HS-5 (cell line): ENCODE measurements at places on chromosomes 2 and 18.

GRCh38 chr2:150856596-150857281 is 369.3 kb upstream of the RND3 start:
- no peak for DNase-seq

- no peak for DNase-seq
Observed at GRCh38 chr18:44388329-44388728, 292.4 kb upstream of the SETBP1 start.

GRCh38 chr2:150325656-150326314 is 161.7 kb downstream of the RND3 start:
- DNase-seq: no peak

DNA sequence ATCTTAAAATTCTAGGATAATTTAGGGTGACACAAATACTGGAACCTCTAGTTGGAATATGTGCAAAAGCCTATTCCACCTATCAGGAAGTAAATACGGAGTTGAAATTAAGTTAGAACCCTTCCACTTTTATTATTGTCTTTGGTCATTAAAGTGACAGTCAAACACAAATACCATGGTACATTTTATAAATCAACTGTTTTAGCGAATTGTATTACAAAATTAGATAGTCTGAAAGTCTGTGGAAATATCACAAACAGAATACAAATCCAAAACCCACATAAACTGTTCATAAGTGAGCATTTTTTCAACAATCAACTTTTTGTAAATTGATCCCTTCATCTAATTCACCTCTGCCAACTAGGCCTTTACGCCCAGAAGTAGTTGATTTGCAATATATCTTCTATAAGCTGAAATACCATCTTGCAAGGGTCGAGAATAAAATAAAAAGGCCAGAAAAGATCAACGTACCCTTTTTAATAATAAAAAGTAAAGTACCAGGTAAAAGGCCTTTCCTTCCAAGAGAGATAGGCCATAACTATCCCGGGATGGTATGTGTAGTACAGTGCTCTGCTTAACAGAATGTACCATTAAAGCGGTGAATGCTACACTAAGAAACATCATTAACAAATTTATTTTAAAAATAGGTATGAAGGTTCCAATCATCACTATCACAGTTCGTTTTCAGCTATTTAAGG is 1.3 kb downstream of the USP34 start:
- no peak for DNase-seq

DNA sequence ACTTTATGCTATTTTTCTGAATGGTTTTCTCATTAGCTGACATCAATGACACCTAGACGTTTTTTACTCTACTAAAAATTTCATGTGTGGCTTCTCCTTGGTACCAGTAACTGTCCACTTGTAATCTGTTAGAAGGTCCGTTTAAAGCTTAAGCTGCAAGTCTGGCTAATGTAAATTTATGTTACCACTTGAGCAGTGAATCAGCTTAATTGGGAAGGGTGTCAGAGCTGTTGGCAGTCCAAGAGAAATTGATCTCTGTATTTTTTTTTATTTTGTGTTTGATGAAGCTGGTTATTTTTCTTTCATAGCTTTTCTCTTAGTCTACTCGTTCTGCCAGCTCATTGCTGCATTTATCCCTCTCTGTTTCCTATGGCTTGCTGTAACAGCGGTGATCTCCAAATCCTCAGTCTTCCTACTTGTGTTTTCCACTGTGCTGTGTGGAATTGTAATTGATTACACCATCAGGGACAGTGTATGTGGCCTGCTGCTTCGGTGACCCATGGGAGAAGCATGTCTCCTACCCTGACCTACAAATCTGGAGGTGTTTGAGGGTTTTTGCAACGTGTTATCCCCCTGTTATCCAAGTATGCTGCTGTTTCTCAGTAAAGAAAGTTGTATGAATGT is 724.2 kb upstream of the REG3G start:
- DNase-seq: no peak

DNA sequence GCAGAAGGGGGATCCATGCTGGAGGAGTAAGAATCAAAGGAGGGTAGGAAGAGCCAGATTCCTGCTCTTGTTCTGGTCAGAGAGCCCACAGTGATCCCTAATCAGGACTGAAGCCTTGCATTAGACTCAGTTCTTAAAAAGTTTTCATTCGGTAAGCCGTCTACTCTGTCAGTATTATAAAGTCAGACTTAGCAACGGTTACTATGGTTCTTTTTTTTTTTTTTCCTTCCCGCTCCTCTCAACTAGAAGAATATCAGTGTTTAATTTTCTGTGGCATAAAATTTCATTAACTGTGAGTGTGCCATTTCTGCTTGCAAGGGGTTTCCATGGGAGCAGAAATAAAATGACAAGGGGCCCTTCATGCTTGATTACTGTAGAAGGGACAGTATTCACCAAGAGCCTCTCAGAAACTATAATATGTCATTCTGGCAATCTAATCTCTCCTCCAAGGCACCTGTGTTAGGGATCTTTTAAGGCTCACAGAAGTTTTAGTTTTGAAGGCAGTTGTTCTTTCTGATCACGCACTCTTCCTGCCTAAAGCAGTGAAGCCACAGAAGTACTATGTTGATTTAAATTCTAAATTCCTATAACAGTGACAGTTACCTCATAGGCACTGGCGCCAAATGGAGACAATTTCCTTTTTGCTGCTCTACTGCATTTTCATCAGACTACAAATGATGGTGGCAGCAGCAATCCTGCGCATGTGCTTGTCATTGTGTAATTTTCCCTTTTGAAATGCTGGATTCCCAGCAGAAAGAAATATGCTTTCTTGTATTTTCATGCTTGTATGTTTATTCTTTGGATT is 57.0 kb downstream of the OSBPL6 start:
- no peak for DNase-seq

GRCh38 chr18:24840051-24840450 is 379.6 kb downstream of the HRH4 start:
- DNase-seq: no peak

- no peak for DNase-seq
Observed at GRCh38 chr2:72762276-72762675, 63.6 kb downstream of the EXOC6B start.
